Lung (tissue), 17 donors: ENCODE measurements at places on chromosomes 2 and 18. TPM values are rescaled to one million over a fixed set of nuclear protein-coding genes. Genes with fewer than 3 reads are reported as not detected.

GRCh38 chr18:11887328-11888128 lies 20.6 kb downstream of the MPPE1 start:
- DNase-seq = peak; percentile 36

DNA sequence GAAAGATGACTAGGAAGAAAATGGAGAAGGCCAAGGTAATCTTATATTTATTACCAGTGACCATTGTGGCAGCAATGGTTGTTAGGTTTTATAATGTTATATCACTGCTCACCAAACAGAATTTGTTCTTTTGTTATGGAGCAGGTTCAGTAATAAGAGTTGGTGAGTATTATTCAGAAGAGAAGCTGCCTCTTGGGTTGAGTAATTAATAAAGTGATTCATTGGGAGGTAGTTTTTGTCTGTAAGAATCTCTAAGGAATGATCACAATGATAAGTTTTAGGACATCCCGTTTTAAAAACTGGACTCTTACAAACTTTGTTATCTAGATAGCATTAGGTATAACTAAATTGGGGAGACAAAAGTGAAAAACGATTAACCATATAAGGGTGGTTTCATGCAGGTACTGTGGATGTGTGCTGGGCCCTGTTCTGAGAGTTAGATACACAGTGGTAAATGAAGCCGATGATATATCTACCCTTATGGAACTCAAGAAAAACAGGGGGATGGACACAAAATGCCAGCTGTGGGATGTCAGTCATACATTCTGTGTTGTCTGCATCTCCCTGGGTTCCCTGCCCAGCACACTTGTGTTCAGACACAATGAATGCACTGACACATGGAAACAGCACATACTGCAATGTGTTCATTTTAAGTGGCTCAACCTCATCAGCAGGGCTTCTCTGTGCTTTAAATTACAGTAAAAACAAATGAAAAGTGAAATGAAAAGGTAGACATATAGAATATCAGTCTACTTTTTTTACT lies 7.5 kb downstream of the MAP4K4 start:
- peak; percentile 71 for DNase-seq

The PCGF1 gene
- 35.5 TPM for total RNA-seq

The MC2R gene
- not detected for total RNA-seq

DNA sequence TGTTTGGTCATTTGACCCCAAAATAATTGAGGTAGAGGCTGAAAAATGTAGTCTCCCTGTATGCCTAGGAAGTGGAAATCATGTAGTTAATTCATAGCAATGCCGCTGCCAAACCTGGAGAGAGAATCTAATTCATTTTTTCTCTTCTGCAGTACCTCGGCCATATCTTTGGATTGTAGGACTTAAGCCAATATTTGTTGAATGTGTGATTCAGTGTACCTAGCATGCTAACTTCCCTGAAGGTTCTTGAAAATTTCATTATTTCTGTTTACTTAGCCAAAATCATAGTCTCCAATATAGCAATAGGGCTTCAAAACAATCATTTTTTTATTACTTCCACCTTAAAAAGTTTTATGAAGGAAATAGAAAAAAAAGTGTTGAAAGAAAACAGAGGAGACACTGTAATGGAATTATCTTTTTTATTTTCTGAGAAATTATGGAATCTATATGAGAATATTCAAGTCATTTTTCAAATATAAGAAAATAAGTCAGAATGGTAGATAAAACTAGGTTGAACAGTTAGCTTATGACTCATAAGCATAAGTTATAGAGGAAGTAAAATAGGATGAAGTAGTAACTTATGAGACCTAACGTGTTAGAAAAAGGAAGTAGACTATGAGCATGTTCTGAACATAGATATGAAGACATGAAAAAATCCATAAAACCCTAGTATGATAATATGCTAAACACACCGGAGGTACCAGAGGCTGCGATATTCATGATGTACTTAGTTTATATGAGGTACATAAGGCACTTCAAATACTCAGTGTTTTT lies 35.2 kb upstream of the CDH19 start:
- no peak for DNase-seq

- no peak for DNase-seq
These were observed 58.1 kb upstream of the SLC66A3 start for GRCh38 chr2:11097038-11097720.

GRCh38 chr2:101277111-101277510 lies 24.4 kb downstream of the CNOT11 start:
- DNase-seq = peak; percentile 26

The FOXI3 gene
- total RNA-seq = not detected

The LIPG gene
- 12.5 TPM for total RNA-seq

The DNAH7 gene
- total RNA-seq = 32.9 TPM

DNA sequence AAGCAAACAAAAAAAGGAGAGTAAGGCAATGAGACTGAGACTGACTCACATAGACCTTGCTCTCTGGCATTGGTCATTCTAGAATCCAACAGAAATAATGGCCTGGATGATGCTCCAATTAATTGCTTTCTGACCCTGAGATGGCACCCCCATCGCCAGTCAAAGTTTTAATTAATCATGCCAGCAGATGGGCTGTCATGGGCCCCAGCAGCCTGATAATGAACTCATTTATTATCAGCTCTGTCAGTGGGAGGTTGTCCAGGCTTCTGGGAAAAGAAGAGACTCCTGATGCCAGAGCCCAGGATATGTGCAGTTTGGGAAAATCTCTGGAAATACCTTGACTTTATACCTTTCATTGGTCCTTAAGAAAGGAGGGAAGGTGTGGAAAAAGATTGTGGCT lies 115.2 kb downstream of the XRCC5 start:
- no peak for DNase-seq

The ANKRD30B gene
- not detected for total RNA-seq

- no peak for DNase-seq
These were observed 408.8 kb upstream of the UBE2E3 start for GRCh38 chr2:180571559-180571958.

- no peak for DNase-seq
These were observed 2.7 kb upstream of the ESPNL start for GRCh38 chr2:238097201-238097987.

DNA sequence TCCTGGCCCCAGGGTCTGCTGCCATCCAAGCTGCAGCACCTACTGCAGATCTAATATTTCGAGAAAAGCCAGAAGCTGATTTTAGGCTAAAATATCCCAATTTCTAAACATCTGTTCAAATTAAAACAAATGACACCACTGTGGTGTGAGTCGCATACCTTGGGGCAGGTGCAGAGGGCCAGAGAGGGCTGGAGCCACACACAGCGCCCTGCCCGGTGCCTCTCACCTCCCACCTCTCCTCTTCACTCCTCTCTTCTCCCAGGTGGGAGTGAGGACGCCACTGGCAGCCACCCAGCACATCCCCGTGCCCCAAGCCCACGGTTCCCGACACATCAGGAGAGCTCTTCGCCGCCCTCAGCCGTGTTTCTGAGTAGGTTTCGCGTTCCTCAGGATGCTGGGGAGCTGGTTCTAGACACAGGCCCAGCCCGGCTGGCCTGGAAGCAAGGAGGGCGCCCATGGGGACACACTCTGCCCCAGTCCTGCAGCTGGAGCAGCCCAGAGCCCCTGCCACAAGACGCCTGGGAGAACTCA lies 21.4 kb downstream of the THAP4 start:
- no peak for DNase-seq

- DNase-seq = no peak
These were observed 68.0 kb downstream of the LDLRAD4 start for GRCh38 chr18:13286456-13287125.

GRCh38 chr2:235950473-235950809 lies 217.7 kb downstream of the GBX2 start:
- no peak for DNase-seq

DNA sequence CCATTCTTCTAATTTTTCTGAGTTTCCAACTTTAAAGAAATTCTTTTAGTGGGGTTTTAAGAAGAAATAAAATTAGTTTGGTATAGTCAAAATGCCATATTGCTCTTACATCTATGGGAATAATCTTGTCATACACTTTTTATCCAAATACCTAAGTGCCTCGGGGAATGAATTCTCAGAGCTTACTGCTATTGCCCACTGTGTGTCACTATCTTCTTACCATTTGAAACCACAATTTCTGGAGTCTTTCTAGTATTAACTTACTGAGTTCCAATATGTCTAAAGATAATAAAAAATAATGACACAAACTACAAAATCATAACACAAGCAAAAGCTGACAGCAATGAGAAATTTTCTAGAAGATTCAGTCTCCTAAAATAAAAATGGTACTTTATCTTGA lies 23.7 kb upstream of the DNAH6 start:
- DNase-seq = no peak

The SCTR gene
- 22.3 TPM for total RNA-seq

The SLC30A3 gene
- 0.77 TPM for total RNA-seq

- DNase-seq = no peak
These were observed 123.9 kb upstream of the CCDC150 start for GRCh38 chr2:196515608-196516007.

- no peak for DNase-seq
These were observed 777.1 kb downstream of the RNF144A start for GRCh38 chr2:7694076-7694985.

- DNase-seq = peak; percentile 38
These were observed 95.3 kb downstream of the MREG start for GRCh38 chr2:215917953-215918620.

DNA sequence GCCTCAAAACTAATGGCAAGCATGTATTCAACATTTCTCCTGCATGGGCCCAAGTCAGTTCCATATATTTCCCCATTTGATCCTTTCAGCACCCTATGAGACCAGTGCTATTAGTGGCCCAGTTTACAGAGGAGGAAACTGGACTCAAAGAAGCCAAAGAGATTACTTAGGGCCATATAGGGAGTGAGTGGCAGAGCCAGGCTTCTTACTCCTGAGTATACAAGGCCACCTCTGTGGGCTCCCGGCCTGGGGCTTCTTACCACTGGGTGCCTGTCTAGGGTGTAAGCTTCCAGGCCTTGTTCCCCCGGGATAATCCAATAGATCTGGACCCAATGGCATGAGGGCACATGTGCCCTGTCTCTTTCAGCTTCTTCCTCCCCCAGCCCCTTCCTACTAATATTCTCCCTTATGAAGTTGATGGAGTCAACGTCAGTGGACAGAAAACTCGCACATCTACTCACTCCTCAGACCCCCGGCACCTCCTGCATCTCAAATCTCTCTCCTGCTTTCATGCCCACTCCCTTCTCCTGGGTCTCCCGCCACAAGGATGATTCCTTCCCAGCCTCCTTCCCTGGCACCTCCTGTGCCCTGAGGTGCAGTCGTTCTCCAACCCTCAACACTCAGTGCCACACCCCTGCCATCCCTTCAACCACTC lies 222.6 kb downstream of the ANAPC1 start:
- no peak for DNase-seq

DNA sequence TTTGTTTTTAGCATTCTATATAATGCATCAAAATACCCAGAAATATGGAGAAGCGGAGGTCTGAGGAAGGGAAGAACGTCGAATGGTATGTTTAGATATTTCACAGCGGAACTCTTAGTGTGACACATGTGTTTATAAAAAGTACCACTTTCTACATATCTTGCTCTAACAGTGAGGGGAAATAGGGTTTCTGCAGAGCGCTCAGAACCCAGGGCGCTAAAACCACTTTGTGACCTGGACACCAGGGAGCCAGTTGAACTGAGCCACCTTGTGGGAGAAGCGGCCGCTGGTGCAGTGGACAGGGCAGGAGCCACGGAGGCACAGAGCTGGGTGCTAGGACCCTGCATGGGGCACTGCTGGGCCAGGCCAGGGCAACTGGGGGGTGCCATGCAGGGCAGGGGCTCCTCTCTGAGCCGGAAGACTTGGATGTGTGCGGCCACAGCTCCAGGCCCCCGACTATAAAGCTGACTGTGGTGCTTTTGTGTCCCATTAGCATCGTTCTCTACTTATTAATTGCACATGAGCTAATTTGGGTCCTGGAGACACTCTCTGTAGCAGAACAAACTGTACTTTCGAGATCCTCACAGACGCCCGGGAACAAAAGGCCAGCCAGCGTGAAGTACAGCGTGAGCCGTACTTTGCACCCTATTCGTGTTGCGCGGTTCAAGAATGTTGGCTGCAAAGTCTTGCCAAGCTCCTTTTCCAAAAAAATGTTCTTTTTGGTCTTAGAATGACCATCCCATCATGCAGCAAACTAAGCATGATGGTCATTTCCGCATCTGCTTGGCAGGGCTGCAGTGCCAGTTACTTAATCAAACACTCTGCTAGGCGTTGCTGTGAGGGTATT lies 151.9 kb upstream of the ALKAL2 start:
- DNase-seq = peak; percentile 94

The KCNJ3 gene
- 0.31 TPM for total RNA-seq

DNA sequence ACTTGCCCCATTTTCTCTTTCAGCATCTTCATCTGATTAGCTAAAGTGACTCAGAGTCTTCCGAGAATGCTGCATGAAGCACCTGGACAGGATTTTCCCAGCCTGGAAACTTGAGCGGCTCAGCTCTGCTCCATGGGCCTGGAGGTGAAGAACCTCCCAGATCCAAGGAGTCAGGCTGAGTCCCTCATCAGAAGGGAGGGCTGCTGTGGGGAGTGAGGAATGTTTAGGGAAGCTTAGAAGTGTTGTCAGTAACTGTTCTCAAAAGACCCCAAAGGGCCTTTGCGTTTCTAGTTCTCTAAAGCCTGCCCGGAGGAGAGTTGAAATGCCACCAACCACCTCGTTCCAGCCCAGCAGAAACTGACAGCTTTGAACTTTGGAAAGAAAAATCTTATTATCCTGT lies 157.1 kb downstream of the CLIP4 start:
- DNase-seq = no peak

DNA sequence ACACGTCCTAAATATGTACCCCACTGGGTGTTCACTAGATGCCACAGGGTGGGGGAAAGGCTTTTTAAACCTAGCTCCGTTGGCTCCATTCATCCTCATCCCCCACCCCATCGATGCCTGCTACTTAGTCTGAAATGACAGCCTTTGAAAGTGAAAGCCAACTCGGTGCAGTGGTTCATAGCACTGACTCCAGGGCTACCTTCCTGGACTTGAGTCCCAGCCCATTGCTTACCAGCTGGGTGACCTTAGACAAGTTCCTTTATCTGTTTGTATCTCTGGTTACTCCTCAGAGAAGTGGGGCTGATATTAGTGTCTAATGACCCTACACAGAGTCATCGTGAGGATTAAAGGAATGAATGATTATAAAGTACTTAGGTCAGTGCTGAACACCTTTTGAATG lies 24.4 kb downstream of the EHD3 start:
- no peak for DNase-seq

The PSMA8 gene
- total RNA-seq = not detected

DNA sequence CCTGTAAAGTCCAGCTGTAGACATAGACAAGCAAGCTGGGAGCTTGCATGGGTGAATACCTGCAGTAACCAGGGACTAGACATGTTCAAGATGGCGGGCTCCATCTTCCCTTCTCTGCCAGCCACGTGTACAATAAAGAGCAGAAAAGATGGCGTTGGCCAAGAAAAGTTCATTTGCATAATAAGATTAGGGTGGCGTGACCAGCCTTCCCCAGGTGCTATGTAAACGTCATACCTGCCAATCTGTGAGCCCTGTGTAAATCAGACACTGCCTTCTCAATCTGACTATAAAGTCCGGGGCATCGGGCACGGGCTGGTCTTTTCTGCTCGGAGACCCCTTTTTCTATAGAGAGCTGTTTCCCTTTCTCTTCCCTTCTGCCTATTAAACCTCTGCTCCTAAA lies 101.6 kb upstream of the XPO1 start:
- no peak for DNase-seq
